ENCODE measurements at places on chromosomes 5 and 9.

GRCh38 chr5:10173716-10174115 is 76.0 kb downstream of the ATPSCKMT start:
- DNase-seq, result no peak

DNA sequence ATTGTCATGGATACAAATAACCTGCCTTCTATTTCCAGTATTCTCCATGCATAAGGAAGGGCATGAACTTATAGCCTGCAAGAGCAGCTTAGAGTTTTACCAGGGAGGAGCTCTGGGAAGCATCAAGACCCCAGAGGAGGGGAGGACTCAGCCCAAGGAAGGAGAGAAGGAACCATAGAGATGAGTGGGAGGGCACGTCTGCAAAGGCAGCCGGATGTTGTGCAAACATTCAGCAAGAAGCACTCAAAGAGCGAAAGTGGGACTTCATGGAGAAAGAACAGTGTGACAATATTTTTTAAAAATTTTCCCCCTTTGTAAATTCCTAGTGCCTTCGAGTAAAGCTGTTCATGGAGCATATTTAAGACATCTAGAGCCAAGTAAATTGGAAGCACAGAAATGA is 270.1 kb upstream of the PTGER4 start:
- no peak for DNase-seq

DNA sequence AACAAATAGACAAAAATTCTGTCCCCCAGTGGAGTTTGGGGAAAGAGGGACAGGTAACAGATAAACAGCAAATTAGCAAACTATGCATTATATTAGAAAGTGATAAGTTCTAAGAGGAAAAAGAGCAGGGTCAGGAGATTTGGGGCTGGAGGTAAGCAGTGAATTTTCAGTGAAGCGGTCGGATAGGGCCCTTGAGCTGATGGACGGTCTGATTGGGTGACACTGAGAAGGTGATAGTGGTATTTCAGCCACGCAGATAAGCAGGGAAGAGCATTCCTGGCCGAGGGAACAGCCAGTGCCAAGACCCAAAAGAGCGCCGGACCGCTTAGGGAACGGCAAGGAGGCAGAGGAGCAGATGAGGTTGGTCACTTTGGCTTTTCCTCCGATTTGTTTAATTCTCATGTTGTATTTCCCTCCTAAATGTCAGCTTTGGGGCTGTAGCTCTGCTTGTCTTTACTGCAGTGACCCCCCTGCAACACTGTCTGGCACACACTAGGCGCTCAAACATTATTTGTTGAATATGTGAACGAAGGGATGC is 1.1 kb upstream of the PTPN3 start:
- no peak for DNase-seq

DNA sequence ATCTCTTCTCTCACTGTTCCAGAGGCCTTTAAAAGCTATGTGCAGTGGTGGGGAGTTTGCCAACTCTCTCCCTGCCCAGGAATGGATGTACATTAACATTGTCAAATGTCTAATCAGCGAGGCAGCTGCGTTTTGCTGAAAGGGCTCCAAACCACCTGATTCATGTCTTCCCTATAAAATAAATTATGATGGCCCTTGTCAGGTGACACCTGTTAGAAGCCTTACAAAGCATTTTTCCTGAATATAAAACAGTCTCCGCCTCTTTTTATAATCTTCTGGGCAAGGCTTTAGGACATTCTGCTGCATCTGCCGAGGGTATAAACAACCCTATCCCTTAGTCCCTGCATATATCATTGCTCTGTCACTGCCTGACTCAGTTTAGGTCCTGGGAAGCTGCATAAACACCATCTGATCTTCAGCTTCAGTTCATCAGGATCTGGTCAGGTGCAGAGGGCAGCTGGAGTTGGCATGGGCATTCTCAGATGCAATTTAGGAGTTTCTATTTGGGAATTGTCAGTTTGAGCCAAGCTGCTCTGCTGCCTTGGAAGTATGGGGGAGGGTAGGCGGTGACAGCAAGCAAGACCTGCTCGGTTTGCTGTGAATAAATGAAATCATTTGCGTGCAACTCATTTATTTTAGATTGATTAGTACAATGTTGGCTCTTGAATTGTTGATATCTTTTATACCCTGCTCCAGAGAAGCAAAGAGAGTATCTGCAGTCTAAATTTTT is 103.5 kb downstream of the ACER2 start:
- no peak for DNase-seq

DNA sequence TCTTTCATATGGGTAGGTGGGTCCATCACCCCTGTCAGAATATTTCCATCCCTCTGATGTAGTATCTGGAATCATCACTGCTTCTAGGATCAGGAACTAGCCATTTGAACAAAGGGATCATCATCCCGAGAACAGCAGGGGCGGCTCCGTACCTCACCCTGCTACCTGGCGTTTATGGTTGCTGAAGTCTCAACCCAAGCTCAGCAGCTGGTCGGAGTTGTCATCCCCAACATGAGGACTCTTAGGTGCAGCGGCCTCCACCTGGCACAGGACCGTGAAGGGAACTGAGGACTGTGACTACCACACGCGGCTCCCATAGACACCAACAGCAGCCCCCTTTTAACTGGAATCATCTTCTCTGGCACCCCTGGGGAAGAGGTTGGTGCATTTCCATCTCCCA is 35.1 kb downstream of the ROR2 start:
- DNase-seq, result no peak

GRCh38 chr5:39199335-39199734 is 20.0 kb downstream of the FYB1 start:
- DNase-seq, result no peak

GRCh38 chr9:70921136-70921535 is 200.3 kb downstream of the TRPM3 start:
- DNase-seq, result no peak

- no peak for DNase-seq
These were observed 29.2 kb downstream of the HOMER1 start for GRCh38 chr5:79484731-79485130.

GRCh38 chr5:169901896-169902295 is 78.4 kb downstream of the INSYN2B start:
- DNase-seq, result no peak

GRCh38 chr9:86977205-86977835 is 30.0 kb upstream of the GAS1 start:
- peak; percentile 74 for DNase-seq

DNA sequence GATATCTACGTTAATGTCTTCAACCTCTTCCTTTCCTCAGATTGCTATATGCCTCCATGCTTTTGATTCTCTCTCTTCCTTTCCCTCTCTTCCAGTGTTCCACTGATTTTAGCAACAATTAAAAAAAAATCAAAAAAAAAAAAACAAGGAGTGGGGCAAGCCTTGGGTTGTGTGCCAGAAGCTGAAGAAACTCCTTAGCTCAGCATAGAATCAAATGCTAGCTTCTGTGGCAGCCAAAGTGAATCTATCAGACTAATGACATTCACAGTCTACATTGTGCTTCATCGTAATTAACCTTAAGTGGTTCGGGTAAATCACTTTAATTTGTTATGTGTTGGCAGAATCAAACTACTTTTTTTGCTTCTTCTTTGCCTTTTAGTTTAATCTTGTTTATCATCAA is 237.3 kb downstream of the TMEM167A start:
- DNase-seq, result no peak

DNA sequence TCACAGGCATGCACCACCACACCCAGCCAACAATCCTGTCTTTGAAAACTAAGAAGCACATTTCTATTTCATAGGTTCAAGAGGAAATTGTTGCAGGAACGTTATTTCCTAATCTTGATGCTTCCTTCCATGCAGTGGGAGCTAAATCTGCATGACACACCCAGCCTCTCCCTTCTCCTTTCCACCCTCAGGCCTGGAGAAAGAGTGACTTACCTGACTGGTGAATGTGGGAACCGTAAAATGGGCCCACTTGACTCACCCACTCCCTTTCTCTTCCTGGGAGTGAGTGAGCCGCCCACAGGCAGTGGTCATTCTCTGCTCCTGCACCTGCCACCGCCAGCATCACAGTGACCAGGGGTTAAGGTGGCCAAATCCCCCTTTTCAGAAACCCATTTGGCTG is 78.2 kb downstream of the C9orf50 start:
- DNase-seq, result no peak

GRCh38 chr5:55073211-55073610 is 29.2 kb upstream of the GZMA start:
- no peak for DNase-seq

DNA sequence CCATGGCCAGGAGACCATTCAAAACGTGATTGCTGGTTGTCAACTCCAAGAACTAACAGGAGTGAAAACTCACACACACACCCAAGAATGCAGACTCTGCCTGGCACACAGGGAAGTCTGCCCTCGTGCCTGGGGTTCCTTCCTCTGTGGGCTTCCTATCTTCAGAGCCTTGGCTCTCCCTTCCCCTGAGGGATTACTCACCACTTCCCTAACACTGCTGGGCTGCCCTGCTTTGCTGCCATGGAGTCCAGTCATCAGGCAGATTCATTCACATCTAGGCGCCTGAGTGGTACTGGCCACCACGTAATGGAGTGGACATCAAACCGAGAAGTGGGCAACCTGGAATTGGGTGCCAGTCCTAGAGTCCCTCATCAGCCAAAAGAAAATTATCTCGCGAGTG is 76.4 kb upstream of the PRSS3 start:
- DNase-seq, result no peak

GRCh38 chr9:82152181-82152580 is 163.6 kb downstream of the SPATA31D1 start:
- DNase-seq, result no peak

DNA sequence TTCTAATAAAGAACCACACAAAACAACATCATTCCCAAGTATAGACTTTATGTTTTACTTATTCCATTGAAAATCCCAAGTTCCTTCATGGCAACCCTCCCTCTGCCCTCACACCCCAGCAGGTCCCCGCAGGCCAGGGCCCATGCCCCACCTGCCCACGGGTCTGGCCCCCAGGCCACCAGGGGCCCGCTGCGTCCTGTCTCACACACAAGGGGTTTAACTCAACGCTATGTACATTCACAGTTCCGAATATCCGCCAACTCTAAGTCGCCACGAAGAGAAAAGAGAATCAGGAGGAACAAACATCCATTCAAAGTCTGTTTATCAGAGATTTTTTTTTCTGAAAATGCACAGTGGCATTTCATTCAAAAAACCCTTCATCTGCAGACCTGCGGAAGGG is 16.2 kb upstream of the SLC6A3 start:
- no peak for DNase-seq

- DNase-seq, result peak; percentile 3
These were observed 118.7 kb downstream of the NDUFS4 start for GRCh38 chr5:53678981-53679660.

GRCh38 chr5:123364441-123365155 is 58.6 kb downstream of the CEP120 start:
- DNase-seq, result no peak

GRCh38 chr5:56763711-56764466 is 51.5 kb upstream of the MAP3K1 start:
- no peak for DNase-seq

DNA sequence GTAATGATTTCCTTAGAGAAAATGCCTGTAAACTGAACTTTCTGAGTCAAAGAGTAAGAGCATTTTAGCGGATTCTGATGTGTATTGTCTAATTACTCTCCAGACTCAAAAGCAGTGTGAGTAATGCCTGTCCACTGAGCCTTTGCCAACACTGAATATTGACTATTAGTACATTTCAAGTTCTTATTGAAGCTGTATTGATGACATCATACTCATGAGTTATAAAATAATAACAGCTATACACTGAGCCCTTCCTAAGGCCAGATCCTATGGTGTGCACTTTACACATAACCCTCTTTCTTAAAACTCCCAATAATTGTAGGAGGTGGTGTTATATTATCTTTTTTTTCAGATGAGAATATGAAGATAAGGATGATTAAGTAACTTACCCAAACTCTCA is 152.8 kb upstream of the TRPC7 start:
- DNase-seq, result no peak

DNA sequence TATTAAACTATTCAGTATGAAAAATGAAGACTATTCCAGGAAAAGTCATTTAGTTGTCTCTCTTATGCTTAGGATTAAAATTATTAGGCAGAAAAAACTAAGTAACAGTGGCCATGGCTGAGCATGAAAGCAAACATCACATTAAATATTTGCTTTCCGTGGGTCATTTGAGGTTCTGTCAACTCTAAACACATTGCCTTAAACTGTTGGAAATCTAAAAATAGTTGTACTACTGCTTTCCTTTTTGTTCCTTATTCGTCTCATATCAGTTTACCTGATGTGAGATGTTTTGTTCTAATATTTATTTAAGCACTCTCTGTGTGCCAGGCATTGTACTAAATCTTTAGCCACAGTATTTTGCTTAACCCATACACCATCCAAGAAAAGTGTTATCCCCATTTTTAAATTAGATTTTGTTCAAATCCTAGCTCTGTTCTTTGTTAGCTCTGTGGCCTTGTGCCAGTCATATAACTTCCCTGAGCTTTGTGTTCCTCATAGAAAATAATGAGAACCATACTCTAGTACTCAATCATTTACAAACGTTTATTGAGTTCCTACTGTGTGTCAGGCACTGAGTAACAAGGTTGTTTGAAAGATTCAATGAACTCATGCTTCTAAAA is 18.7 kb upstream of the ZNF608 start:
- DNase-seq, result no peak

DNA sequence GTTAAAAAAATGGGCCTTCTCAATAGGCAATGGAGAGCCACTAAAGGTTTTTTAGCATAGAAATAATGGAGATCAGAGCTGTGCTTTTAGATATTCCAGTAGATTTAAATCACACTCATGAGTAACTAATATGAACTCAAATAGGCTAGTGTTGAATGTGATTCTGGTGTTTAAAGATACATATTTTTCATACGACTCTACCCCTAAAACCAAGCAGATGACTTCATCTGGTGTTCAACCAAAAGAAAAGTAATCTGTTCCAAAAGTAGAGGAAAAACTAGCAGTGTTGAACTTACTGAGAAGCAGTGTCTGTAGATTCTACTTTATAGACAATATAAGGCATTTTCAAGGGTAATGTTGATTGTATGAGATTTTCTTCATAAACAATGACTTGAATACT is 138.1 kb downstream of the TSSK1B start:
- no peak for DNase-seq

Measured in AG09309 (cell line).